ENCODE measurements at places on chromosomes 16 and 17.

DNA sequence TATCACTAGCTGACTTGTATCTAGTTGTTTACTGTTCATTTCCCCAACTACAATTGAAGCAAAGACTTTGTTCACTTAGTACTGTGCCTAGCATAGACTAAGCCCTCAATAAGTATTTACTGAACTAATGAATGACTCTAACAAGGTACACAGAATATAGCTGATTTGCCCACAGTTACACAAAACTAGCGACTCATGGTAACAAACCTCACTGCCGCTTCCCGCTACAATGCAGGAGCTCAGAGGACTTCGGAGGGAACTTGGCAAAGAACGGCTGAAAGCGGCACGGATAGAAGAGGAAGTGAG is 524 bp downstream of the EFTUD2 start:
- DNase-seq, result no peak

- DNase-seq, result no peak
Measured at GRCh38 chr17:60416368-60416925, 5.8 kb upstream of the CHCT1 start.

DNA sequence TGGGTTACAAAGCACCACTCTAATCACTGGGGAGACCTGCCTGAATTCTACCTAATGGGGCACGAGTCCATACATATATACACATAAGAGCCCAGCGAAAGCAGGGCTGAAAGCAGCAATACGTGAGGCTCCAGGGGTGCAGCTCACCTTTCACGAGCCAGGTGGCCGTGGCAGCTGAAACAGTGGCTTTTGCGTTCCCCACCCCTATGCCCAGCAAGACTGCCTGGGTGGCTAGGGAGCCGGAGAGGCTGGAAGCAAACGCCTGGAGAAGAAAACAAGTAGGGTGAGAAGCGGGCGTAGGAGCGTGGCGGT is 618 bp downstream of the RUSF1 start:
- no peak for DNase-seq

GRCh38 chr16:72673118-72673517 is 374.8 kb downstream of the ZFHX3 start:
- DNase-seq, result no peak

DNA sequence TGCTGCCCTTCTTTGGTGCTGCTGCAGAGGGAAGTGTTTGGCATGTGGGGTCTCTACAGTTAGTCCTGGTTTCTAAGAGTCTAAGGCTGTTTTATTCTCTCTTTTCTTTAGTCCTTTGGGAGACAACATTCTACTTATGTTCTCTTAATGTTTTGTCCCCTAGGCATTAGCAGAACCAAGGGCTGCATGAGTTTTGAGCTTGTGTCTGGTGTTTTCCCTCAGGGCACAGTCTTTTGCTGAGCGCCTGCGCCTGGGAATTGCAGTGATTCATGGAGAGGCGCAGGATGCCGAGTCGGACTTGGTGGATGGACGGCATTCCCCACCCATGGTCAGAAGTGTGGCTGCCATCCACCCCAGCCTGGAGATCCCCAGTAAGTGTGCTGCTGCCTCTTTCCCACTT is 41.1 kb upstream of the SLC5A10 start:
- DNase-seq, result no peak

- no peak for DNase-seq
Measured at GRCh38 chr17:62628831-62629555, 1.5 kb downstream of the MRC2 start.

All from hypothalamus (tissue), 51 donors.